Stimulated activated CD4-positive, alpha-beta T cell treated with anti-CD3 and anti-CD28 coated beads, Interleukin-1b, Interleukin-23, amount 100 ng/mL, for 4 hours (primary cell): ENCODE measurements at places on chromosomes 4 and X.

- no peak for DNase-seq
Measured at GRCh38 chrX:19794690-19795089, 92.7 kb downstream of the SH3KBP1 start.

GRCh38 chrX:81301877-81302276 is 100.0 kb downstream of the SH3BGRL start:
- no peak for DNase-seq

DNA sequence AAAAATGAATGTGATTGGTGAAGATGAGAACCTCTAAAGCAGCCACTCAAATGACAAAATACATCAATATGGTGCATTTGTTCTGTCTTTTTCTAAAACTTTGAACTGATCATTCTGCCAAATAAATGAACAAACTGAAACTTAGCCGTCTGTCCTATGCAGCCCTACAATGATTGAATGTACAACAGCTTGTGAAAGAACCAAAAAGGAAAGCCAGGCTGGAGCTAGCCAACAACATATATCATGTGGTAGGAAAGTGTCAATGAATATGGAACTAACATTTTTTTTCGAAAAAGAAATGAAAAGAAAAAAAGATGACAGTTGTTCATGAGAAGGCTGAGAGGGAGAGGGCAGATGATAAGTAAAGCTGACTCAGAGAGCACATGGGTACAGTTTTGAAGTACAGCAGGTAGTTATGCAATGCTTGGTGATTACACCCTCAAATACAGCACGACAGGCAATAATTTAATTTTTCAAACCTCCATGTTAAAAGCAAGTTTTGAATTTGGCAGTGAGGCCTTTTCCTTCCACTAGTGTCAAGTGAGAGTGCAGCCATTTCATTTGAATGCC is 21.2 kb upstream of the SLC7A11 start:
- no peak for DNase-seq

DNA sequence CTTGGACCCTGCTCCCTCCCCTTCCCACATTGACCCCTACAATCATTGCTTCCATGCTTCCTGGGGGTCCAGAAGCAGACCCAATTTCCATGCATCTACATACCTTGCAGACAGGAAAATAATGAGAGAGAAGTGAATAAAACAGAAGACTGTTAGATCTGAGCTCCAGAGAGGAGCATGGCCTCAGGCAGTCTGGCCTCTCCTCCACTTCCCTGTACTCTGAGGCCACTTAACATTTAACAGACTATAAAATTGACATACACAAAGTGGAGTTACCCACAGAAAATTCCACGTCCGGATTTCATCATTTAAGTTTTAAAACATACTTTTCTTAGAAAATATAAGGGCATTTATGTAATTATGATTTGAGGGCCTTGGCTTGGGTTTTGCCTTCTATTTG is 2.1 kb upstream of the PRSS12 start:
- DNase-seq = no peak

GRCh38 chr4:15928883-15929282 is 9.7 kb downstream of the FGFBP1 start:
- DNase-seq = no peak

GRCh38 chr4:7892212-7893019 is 47.2 kb downstream of the AFAP1 start:
- no peak for DNase-seq

- DNase-seq = no peak
Measured at GRCh38 chr4:14816623-14817261, 185.5 kb upstream of the CPEB2 start.

- DNase-seq = no peak
Measured at GRCh38 chr4:22739968-22740367, 47.2 kb downstream of the GBA3 start.

GRCh38 chr4:1939664-1940509 is 68.7 kb downstream of the NSD2 start:
- no peak for DNase-seq

DNA sequence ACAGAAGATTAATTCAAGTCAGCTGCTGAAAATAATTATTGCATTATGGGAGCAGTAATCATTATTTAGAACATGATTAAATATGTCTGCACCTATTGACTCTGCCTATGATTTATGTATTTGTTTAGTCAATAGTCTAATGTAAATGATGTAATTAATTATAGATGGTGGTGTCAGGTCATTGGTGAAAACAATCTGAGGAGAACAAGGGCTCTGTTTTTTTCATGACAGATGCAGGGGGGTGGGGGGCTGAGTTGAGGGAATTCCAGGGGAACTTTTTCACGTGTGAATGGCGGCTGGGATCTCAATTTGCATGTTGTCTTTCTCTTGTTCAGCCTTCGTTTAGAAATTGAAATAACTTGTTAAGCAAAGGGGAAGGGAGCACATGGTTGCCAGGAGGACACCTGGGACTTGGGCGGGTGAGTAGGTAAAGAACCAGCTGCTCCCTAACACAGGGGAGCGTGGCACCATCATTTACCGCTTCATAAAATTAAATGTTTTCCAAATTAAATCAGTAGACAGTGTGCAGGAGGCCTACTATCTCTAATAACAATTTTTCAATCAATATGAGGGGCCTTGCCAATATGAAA is 65.4 kb downstream of the NKX6-1 start:
- no peak for DNase-seq

GRCh38 chrX:53089224-53089842 is 4.6 kb upstream of the KANTR start:
- no peak for DNase-seq

DNA sequence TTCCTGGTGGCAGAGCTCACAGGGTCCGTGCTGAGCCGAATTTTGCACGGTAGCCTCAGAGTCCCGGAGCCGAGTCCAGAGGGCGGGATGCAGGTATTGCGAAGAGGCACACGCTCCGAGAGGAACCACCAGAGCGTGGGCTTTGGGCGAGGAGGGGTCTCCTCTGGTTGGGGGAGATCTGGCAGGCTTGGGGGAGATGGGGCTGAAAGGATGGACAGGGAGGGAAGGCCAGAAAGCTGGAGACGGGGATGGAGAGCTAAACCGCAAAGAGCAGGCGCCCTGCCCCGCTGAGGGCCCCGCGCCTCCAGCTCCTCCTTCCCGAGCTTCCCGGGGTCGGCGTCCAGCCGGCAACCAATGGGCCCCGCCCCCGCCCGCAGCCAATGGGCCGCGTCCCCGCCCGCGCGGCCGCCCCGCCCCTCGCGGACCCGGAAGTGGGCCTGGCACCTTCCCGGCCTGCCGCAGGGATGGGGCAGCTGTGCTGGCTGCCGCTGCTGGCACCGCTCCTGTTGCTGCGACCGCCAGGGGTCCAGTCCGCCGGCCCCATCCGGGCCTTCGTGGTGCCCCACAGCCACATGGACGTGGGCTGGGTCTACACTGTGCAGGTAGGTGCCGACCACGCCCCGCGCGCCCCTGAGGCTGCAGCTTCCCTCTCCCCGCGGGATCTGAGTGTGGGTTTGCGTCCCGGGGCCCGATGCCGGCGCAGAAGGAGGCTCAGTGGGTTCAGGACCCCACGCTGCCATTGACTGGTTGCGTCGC is at the start of gene MAN2B2:
Gene MAN2B2, plus strand, starts transcription at position 443 of the 756 bp plus-strand sequence. Its CDS starts 22 bp downstream, at position 465.
- DNase-seq = peak; percentile 86

DNA sequence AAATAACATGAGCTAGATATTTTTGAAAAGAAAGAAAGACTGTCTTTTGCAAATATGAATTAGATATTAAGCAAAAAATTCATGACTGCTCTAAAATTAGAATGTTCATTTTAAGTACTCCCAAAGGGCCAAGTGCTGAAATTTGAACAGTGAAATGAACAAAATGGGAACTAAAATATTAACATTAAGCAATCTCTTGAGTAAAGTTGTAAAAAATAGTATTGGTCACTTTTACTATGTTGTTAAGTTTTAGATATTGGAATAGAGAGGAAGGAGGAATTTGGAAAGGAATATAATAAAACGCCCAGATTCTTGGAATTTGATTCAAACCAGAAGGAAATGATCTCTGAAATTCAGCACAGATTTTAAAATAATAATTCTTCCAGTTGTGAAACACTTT is 125.9 kb upstream of the ANK2 start:
- no peak for DNase-seq

DNA sequence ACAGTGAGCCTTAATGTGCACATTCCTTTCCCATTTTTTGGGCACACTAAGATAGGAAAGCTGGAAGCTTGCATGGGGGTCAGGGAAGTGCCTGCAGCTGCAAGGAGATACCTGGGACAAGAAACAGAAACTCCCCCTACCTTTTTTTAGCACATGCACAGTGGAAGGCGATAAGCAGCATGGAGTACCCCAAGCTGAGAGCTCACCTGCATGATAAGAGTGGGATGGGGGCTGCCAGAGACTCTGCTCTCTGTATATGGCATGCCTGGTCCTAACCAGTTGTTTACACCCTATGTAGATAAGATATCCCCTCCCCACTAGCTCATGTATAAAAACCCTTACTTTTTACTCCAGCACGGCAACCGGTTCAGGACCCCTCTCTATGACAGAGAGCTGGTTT is 135.9 kb downstream of the TENT5D start:
- no peak for DNase-seq

- no peak for DNase-seq
Measured at GRCh38 chr4:1753294-1753696, 32.0 kb downstream of the TACC3 start.

GRCh38 chr4:6834867-6835266 is 52.3 kb downstream of the KIAA0232 start:
- no peak for DNase-seq

GRCh38 chr4:22478426-22478825 is 37.4 kb downstream of the ADGRA3 start:
- DNase-seq = no peak

- no peak for DNase-seq
Measured at GRCh38 chr4:89753601-89754066, 83.3 kb downstream of the SNCA start.

DNA sequence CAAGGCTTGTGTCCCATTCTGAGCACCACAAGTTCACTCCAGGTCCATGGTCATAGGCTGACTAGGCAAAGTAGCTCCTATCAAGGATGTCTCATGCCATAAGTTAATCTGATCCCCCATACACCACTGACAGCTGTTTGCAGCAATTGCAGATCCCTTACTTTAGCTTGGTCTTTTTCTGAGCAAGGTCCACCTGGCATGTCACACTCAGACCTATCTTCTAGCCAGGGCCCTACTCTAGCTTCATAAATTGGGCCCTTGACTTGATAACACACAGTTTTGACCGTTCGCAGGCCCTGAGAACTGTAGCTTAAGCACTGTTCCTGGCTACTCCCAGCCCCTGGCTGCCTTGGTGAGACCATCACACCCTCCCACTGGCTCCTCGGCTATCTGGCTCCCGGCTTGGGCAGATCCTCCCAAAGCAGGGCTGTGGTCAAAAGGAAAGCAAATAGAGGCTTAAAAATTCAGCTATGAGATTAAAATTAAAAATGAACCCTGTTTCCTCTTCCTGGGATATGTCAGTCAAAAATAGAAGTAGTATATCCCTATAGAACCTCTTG is 427.4 kb downstream of the RAB28 start:
- DNase-seq = no peak

GRCh38 chr4:105184316-105184980 is 37.8 kb downstream of the TET2 start:
- DNase-seq = no peak

DNA sequence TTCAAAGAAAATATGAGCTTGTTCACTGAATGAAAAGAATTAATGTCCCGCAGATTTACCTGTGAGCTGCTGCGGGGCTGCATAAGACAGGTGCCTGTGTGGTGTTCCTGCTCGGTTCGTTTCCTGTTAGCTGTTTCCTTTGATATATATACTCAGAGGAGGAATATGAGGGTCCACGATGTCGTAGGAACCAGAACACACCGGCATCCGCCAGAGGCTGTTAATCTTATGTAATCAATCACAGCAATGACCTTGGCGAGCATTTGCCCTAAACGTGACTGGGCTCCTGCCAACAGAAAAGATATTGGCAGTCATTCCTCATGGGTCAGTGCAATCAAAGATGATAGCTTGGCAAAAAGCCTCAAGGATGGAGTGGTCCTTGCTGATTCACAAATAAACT is 260.1 kb downstream of the EVC2 start:
- no peak for DNase-seq

DNA sequence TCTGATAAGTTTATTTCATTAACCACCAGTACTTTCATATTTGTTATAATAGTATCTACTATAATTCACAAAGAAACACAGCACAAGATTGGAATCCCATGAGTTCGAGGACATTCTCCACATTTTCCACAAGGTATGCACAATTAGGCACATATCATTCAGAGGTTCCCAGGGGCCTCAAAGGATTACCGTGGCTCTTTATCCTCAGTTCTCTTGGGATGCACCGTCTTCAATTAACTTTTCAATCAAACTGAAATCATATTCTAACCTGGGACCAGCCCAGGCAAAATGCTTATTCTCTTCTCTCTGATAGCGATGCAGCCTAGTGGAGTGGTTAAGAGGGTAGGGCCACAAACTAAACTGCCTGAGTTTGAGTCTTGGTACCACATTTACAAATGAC is 242.6 kb upstream of the RASGEF1B start:
- no peak for DNase-seq

DNA sequence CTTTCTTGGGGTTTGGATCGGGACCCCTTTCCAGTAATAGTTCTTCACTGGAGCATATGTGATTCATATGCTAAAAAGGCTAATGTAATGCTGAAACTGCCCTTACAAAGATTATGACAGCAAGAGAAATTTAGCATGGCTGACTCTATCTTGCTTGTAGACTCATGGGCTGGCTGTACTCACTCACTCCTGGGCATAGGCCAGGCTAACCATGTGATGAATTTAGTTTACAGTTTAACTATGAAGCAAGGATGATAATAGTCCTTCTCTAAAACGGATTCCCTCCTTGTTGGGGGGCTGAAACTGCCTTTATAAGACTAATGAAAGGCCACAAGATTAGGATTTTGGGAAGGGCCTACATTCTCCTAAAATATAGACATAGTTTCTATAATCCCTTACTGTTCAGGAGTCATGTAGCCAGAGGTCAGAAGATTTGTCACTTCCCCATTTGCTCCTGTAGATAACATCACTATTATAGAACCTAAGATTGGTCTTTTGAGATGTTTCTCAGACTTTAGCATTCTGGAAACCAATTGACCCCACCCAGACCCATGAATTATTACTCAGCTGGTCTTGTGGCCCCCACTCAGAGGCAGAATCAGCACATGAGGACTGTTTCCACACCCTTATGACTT is 20.8 kb upstream of the CEP135 start:
- DNase-seq = no peak

DNA sequence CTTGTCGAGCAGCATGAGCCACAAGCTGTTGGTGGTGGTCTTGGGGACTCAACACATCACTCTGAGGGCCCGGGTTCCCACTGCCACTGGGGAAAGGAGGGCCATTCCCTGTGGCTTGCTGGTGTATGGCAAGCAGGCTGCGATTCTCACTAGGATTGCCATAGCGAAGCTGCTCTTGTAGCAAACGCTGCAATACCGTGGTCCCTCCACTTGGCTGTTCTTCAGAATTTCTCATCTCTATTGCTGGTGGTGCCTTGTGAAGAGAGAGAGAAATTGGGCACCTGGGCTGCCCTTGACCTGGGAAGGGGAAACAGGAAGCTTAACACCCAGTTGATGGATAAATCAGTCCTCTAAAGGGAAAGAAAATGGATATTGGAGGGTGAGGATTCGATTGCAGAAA is 17.7 kb downstream of the AMOT start:
- no peak for DNase-seq

- no peak for DNase-seq
Measured at GRCh38 chr4:99610605-99611175, 36.1 kb downstream of the MTTP start.
